Forelimb muscle (tissue), 1 donor: ENCODE measurements at places on chromosomes 2 and 18. TPM values are rescaled to one million over a fixed set of nuclear protein-coding genes. Genes with fewer than 3 reads are reported as not detected.

GRCh38 chr18:9735879-9736278 is 27.8 kb downstream of the RAB31 start:
- DNase-seq, result no peak

DNA sequence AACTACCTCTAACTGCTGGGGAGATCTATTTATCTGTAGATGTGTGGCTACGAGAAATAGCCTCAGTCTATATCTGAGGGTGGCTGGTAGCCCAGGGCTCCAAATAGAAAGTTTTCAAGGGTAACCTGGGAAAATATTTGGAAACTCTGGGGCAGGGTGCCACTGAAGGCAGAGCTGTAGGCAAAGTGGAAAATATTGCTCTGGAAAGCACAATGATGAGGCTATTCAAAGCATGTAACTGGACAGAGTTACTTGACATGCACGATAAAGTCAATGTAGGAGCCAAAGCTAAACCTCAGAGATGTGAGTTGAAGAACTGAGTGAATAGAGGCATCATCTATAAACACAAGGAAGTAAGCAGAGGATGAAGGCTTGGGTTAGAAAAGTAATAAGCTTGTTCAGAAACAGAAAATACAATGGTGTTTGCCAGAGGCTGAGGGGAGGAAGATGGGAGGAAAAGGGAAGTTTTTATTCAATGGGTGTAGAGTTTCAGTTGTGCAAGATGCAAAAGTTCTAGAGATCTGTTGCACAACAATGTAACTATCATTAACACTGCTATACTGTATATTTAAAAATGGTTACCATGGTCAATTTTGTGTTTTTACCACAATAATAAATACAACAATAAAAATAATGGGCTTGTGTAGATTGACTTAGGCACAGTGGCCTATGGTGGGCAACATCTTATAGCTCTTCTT is 171.6 kb downstream of the MBD2 start:
- no peak for DNase-seq

DNA sequence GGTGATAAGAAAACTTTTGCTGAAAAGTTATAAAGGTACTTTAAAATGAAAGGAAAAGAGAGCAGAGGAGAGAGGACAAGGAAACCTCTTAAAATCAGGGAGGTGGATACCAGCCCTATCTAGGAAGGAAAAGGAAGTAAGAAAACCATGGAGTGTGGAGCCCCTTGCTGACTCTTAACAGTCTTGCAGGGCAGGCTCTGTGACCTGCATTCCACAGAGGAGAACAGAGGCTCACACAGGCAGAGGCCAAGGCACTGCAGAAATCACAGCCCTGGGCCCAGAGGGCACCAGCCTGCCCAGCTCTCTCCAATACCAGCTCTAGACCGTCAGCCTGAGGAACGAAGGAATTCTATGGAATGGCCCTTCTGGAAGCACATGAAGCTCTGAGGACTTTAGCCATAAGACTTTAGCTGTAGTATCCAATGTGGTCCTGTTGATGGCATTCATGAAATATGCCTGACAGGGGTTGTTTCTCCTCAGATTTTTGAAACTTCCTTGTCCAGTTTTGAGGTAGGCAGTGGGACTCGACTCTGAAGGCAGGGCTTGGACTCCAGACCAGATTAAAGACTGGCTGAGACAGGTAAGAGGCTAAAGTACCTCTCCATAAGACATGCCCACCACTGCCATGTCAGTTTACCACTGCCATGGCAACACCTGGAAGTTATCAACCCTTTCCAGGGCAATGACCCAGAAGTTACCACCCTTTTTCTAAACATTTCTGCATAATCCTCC is 216.3 kb downstream of the ANAPC1 start:
- DNase-seq, result no peak

DNA sequence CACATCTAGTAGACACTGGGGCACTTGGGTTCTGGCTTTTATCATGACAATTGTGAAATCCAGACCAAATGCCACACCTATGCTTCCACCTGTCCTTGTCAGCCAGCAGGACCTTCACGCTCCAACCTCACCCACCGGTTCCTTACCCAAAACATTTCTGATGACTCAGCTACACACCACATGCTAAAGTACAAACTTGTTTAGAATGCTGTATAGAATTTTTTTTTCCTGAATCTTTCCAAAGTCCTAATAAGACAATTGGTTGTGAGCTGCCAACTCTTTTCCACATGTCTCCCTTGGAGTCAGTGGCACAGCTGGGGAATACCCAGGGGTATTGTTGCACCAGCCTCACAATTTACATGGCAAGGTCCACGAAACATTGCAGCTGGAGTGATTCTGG is 75.5 kb upstream of the LPIN2 start:
- DNase-seq, result no peak

DNA sequence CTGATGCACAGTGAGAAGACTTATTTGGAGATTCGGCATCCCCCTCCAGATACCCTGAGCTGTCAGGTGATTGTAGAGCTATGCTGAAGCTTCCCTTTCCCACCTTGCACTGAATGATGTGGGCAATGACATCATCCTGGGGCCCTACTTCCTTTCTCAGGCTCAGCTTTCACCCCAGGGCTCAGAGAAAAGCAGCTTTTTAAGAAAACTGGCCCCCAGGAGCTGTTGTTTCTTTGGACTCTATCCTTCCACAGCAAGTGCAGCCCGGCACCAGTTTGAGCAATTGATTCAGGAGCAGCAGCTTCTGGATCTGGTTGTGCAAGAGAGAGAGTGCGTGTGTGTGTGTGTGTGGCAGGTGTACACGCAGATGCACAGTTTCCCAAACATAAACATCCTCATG is 251.3 kb downstream of the ANAPC1 start:
- no peak for DNase-seq

DNA sequence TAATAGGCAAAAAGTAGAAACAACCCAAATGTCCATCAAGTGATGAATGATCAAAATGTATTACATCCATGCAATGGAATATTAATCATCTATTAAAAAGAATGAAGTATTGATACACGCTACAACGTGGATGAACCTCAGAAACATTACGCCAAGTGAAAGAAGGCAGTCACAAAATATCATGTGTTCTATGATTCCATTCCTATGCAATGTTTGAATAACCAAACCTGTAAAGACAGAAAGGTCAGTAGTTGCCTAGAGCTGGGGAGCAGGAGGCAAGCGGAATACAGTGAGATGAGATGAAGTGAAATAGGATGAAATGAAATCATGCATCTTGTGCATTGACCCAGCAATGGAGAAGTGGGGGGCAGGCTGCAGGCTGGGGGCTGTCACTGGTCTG is 17.9 kb upstream of the COL6A3 start:
- no peak for DNase-seq

DNA sequence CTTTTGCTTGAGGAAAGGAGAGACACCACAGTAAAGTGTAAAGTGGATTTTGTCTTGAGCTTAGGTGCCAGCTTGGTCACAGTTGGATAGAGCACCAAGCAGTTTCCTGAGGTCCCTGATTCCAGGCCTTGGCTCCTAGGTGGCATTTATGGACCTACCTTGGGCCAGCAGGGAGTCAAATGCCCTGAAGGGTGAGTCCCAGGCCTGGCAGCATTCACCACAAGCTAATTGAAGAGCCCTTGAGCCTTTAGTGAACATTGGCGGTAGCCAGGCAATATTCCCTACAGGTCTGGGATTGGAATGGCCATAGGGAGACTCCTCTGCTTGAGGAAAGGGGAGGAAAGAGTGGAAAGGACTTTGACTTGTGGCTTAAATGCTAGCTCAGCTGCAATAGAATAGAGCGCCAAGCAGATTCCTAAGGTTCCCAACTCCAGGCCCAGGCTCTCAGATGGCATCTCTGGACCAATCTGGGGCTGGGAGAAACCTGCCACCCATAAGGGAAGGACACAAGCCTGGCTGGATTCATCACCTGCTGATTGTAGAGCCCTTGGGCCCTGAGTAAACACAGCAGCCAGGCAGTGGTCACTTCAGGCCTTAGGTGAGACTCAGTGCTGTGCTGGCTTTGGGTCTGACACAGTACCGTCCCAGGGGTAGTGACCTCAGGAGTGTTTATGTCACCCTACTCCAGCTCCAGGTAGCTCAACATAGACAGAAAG is 137.5 kb upstream of the OTOS start:
- no peak for DNase-seq

GRCh38 chr2:216873573-216873972 is 13.7 kb upstream of the TNP1 start:
- DNase-seq, result no peak

GRCh38 chr2:38590053-38590452 is 12.7 kb downstream of the HNRNPLL start:
- no peak for DNase-seq

GRCh38 chr2:160315337-160315736 is 115.3 kb upstream of the ITGB6 start:
- no peak for DNase-seq

- DNase-seq, result no peak
These were observed 103.3 kb downstream of the ST6GAL2 start for GRCh38 chr2:106782681-106783080.

DNA sequence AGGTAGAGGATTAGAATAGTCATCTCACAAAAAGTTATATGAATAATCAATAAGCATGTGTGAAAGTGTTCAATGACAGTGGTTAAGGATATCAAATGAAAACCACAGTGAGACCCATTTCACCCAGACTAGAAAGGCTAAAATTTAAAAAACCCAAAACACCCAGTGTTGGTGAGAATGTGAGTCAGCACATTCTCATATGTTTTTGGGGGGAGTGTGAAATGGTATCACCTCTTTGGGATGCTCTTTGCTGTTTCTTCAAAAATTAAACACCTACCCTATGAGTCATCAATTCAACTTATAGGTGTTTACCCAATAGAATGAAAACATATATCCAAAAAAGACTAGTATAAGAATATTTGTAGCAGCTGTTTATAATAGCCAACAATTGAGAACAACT is 69.8 kb downstream of the MAP3K20 start:
- DNase-seq, result no peak

DNA sequence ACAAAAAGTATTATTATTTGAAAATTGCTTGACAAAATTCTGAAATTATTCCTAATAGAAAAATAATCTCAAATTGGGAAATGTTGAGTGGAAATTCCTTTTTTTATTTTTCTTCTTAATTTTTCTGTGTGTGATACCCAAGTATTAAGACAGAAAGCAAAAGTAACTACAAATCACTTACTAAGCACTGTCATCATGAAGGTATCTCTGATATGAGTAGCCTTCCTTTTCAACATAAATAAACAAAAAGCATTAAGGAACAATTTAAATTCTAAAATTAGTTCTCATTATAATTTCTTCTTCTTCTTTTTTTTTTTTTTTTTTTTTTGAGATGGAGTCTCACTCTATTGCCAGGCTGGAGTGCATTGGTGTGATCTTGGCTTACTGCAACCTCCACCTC is 174.2 kb upstream of the RBMS1 start:
- no peak for DNase-seq

DNA sequence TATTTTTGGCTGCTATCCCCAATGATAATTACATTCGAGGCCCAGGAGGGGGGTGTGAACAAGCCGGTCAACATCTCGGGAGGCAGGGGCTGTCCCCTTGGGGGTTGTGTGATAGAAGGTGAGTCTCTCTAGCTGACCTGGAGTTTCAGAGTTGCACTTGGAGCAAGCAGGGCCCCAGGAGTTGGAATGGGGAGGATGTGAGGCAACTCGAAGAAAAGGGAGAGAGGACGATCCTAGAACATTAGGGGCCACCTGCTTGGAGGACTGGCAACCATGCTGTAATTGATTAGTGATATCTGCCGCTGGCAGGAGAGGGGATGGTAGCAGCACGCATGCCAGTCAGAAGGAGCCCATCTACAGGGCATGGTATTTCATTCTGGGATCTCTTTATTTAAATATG is 122.6 kb downstream of the CTIF start:
- no peak for DNase-seq

Gene GLI2
- polyA plus RNA-seq, result 8.5 TPM

Gene SPR
- polyA plus RNA-seq, result 5.5 TPM

Gene PPM1G
- 53.7 TPM for polyA plus RNA-seq

Gene RNU2-63P
- not detected for polyA plus RNA-seq
